ENCODE measurements at places on chromosomes 5 and 9.

DNA sequence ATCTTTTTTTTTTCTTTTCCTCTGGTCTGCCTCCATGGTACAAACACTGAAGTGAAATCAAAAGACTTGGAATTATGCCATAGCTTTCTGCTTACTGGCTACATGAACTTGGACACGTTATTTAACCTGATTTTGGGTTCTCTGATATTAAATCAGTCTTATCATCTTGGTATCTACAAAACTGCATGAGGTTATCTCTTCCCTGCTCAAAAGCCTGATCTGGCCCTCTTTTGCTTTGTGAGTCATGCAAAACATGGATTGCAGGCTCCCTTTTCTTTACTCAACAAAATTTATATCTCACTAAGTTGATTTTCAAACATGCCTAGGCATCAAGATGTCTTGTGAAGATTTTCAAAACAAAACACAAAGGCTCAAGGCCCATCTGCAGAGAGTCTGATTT, 45.9 kb upstream of the FST start:
- DNase-seq, result no peak

- DNase-seq, result no peak
Observed at GRCh38 chr5:142213077-142213476, 104.5 kb downstream of the NDFIP1 start.

GRCh38 chr9:86262492-86262891, 3.0 kb upstream of the C9orf153 start:
- DNase-seq, result no peak

- no peak for DNase-seq
Observed at GRCh38 chr9:110320651-110321445, 16.8 kb downstream of the TXNDC8 start.

- no peak for DNase-seq
Observed at GRCh38 chr9:131239161-131239975, 36.9 kb downstream of the FAM78A start.

DNA sequence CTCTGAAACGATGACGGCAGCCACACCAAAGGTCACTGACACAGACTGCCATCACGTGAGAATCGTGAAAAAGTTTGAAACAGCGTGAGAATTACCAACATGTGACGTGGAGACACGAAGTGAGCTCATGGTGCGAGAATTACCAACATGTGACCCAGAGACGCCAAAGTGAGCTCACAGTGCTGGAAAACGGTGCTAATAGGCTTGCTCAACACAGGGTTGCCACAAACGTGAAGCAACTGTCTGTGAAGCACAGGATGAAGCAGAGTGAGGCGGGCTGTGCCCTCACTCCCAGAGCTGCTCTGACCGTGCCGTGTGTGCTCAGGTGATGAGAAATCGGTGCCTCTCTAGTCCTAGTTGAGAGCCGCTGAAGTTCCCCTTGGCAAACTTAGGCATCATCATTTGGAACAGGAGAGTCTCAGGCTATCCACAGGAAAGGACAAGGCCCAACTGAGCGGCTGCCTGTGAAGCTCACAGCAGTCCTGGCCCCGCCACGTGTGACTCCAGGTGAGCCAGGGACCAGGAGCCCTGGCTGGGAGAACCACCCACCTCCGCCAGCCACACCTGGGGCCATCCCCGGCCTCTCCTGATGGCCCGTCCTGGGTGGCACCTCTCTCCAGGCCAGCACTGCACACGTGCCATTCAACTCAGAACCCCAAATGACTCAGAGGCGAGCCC, 29.8 kb upstream of the SLC6A3 start:
- DNase-seq, result no peak

DNA sequence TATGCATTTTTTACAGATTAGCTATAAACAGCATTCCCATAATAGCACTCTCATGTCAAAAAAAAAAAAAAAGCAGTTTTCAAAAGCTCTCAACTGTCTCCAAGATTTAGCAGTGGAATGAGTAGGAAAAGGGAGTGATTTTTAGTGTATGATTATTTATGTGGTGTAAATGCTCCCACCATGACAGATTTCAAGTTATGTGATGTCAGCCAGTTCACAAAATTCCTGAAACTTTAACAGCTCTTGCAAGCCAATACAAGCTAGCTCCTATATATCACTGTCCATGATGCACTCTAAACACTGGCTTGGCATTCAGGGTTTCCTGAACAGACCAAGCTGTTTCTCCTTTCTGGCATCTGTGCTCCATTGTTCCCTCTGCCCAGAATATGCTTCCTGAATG, 7.9 kb upstream of the ANKDD1B start:
- DNase-seq, result peak; percentile 66

DNA sequence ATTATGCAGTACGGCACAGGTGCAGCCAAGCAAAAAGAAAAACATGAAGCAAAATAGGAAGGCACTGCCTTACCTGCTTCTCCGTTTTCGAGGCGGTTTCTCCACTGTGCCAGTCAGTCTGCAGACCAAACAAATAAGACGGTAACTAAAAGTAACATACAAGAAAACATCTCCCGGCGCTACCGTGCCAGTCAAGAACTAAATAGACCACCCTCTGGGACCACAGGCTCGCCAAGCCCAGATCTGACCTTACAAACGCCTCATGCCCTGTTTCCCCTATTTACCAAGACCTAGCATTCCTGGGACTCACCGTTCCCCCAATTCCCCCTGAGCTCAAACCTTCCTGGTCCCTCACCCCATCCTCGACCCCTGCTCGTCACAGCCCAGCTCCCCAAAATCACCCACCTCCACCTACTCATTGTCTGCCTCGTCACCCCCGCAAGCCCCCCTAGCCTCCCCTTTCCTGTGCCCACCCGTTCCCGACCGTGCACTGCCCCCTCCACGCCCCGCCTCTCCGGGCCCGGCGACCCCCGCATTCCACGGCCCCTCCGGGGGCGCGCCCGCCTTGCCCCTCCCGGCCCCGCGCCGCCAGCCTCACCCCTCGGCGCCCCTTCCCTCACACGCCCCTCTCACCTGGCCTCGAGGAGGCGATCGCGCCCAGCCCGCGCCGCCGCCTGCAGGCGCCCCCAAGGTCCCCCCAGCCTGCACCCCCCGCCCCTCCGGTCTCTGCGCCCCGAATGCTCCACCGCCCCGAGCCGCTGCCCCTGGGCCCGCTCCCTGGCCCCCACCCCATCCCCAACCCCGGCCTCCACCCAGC, 560 bp downstream of the SCAI start:
- DNase-seq, result no peak

- no peak for DNase-seq
Observed at GRCh38 chr5:83965441-83965840, 244.8 kb upstream of the HAPLN1 start.

DNA sequence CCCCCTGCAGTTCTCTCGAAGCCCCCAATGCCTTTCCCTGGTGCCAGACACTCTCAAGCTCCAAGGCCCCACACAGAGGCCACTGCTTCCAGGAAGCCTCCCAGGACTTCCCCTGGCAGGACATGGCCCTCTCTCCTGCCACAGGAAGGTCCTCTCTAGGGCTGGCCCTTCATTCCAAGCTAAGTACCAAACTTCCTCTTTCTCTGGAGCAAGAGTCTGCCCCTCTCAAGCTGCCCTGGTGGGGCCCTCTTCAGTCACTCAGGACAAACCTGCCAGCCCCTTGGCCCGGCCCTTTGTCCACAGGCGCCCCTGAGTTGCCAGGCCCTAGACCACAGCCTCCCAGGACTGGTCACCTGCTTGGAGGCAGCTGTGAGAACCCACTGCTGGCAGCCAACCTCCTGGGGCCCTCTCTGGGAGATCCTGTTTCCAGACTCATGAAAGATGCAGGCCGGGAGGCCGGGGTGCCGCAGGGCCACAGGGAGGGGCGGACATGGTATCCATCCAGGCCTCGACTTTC, 6.6 kb downstream of the NINJ1 start:
- DNase-seq, result no peak

DNA sequence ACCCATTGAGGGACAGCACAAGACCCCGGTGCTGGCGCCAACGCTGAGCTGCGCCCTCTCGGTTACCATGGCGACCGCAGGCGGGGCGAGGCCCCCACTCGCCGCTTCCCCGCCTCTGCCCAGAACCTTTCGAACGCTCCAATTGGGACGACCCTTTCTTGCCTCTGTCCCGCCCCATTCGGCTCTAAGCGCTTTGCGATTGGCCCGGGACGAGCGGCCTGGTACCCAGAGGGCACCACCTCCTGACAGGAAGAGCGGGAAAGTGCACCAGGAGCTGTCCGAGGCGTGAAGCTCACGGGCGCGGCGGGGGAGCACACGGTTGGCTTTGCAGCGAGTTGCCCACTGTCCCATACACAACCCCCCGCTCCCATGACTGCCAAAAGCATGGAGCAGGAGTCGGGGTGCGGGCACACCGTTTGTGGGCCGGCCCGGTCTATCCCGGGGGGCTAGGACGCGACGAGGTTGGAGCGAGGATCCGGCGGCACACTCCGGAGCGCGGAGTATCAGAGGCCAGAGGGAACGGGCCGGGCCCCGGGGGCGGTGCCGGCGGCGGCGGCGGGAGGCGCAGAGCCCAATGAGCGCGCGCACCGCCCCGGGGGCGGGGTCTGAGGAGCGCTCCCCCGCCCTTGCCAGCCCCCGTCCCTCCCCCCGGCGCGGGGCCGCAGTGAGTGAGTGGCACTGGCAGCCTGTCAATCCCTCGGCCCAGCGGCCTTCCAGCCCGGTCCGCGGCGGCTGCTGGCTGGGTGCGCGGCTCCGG, 978 bp upstream of the PBX3 start:
- DNase-seq, result peak; percentile 91

DNA sequence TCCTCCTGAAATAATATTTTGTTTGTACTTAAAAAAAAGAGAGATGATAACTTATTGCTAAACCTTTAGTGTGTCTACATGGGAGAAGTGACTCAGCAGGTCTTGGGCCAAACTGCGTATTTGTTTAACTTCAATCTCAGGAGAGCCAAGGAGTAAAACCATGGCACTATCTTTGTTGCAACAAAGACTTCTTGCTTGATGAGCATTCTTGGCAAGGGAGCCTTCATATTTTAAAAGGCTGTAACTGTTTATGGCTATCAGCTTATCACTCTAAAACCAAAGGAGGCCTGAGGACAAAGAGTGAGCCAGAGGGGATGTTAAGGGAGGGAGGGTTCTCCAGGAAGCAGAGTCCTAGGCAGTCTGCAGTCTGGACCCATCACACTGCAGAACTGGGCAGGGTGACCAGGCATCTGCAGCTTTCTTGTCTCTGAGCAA, 216.2 kb upstream of the S1PR3 start:
- DNase-seq, result no peak

- DNase-seq, result peak; percentile 73
Observed at GRCh38 chr5:122129306-122129705, at the start of gene ZNF474. Gene ZNF474 (plus strand): TSS chr5:122129546. CDS start chr5:122151991, 22,445 bp downstream.

DNA sequence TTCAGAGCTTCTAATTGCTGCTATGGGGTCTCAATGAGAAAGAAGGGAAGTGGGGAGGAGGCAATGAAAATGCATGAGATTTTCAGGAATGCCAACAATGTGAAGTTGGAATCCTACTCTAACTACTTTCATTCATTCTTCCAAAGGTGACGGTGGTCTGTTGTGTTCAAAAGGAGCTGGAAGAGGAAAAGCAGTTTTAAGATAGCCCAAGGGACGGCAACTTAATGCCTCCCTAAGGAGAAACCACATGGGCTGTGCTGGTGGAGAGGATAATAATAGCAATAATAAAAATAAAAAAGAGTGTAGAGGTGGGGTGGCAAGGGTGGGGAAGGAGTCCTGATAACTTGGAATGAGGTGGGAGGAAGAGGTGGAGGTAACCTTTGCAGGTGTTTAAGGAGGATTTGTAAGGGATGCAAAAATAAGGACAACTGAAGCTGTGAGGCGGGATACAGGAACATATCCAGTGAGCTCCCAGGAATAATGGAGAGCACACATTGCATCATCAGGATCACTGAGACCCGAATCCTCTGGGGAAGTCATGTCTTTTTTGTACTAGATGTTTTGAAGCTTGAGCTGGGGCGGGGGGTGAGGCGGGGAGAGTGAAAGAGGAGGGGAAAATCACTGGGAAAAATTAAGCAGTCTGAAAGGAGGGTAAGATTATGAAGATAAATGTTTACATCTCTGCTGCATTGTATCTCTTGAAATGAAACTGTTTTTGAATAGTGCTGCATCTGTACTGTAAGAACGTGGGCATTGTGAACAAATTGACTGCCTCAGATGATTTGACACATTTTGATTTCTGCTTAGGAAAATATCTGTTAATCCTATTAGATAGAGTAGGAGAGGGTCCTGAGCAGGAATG, 120.1 kb upstream of the TMEM161B start:
- DNase-seq, result no peak

DNA sequence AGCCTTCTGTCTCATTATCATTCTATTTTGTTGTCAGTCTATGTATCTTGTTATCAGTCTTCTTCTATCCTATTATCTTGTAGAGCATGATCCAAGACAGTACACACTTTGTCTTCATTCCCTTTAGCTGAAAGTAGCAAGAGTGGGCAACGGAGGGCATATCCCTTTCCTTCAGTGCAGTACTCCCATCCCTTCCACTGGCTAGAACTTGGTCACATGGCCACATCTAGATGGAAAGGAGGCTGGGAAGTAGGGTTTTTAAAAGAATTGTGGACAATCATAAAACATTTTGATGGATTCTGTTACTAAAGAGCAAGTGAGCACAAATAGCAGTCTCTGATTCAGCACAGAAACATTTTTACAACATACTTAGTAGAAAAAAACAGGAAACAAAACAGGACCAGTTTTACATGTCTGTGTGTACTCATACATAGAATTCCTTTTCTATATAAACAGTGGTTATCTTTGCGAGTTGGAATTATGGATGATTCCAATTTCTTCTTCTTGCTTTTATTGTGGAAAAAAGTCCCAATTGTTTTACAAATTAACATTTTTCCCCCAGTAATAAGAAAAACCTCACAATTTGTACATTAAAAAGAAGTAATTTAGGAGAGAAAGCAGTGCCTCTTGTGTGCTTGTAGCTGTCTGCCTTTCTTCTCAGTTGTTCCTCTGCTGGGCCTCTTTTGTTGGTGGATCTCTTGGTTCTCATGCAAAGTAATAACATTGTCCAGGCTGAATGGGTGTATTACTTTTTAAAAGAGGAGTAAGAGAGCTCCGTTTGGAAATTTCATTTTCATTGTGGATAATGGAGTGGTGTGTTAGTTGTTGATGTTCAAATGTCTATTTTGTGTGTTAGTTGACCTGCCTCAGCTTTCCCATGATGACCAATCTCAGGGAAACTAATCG, 410.9 kb upstream of the TRPC7 start:
- no peak for DNase-seq

DNA sequence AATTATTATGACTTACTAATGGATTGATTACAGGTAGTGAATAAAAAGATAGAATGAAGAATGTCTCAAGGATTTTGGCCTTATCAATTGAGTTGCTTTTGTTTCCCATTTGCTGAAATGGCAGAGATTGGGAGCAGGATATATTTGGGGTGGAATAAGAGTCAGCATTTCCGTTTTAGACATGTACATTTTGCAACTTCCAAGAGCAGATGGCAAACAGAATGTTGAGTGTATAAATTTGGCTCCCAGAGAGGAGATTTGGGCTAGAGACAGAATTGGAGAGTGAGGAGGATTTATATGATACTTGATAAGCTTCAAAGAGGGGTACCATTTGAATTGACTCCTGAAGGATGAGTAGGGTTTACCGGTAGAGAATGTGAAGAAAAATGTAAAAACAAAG, 437.9 kb upstream of the PAPPA start:
- no peak for DNase-seq
